ENCODE measurements at places on chromosomes 4 and X.

- DNase-seq = no peak
These were observed 2375.8 kb upstream of the TENM3 start for GRCh38 chr4:179867300-179867878.

DNA sequence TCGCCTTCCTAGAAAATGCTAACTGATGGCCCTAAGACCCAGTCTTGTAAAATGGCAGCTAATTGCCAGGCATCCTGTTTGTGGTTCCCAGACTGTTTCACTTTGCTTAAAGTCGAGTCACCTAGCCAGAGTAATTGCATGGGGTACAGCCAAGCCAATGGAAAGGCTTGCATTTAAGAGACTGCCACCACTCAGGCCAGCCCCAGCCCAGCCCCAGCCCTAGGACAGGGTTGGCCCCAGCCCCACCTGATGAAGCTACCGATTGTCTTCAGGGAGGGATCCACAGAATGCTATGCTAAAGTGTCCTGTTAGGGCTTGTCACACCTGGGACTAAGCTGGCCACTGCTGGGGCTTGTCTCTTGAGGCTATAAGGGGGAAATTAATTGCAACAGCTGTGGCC lies 194.6 kb upstream of the KLF3 start:
- DNase-seq = no peak

DNA sequence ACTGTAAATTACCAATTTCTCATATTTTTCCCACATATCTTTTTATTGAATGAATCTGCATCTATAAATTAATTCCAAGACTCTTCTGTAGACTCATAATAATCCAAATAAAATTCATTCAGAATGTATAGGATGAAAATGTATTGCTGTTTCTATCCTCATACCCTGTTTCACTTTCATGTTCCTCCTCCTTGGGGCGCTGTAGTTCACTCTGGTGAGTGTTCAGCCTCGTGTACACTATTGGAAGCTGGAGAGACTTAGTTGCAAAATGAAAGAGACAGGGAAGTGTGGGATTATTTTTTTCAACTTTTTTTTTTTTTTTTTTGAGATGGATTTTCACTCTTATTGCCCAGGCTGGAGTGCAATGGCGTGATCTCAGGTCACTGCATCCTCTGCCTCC lies 296.1 kb downstream of the TLL1 start:
- no peak for DNase-seq

GRCh38 chr4:159607809-159608208 lies 504.9 kb downstream of the RAPGEF2 start:
- no peak for DNase-seq

DNA sequence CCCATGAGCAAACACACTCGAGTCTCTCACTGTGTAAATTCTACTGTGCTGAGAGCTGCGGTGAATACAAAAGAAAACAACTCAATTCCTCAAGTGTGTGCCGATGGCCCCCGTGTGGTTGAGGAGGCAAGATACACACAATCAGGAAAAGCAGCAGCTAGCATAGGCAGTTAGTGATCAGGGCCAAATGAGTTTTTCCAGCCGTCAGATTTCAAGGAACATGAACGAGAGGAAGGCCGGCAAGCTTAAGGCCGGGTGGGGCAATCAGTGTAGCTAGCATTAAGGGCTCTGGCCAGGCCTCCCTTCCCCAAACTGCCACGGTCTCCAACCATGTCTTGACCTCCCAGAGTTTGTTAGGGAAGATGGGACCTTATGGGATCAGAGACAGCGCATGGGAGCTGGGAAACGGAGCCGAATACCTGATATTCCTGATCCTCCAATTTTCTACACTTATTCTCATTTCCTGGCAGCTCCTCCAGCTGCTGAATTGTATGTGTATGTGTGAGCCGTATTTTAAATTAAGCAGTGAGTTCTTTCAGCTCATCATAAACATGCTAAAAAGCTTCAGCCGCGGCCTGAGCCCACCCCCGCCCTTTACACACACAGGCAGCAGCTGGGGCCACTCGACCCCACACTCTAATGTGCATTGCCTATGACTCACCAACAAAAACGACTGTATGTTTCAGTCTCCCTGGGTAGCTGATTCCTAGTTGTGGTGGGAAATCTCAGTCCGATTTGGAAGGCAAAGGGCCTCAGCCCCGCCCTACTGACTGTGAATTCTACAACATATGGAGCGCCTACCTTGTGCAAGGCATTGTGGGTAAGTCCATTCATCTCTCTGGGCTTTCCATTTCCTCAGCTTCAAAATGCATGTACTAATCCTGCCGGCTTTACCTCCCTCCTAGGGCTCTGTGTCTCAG lies 59.9 kb downstream of the RTL9 start:
- DNase-seq = no peak

GRCh38 chr4:145035494-145036136 lies 62.4 kb downstream of the ANAPC10 start:
- DNase-seq = no peak

GRCh38 chr4:187103351-187103750 lies 379.7 kb upstream of the FAT1 start:
- DNase-seq = no peak

DNA sequence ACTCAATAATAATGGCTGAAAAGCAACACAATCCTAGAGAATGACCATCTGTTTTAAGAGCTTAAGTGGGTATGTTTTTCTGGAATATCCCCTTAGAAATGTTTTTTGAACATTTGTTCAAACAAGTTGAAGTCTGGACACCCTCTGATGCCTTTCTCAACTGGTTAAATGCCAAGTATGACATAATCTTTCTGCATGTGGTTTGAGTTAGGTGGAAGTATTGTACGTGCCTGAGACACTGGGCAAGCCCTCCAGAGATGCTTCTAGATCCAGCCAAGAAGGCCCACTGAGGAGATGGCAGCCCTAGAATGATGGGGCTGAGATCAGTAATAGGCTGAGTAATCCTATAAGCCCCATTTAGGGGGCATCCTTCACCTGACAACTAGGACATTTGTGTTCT lies 493.1 kb downstream of the MAGEE1 start:
- DNase-seq = no peak

DNA sequence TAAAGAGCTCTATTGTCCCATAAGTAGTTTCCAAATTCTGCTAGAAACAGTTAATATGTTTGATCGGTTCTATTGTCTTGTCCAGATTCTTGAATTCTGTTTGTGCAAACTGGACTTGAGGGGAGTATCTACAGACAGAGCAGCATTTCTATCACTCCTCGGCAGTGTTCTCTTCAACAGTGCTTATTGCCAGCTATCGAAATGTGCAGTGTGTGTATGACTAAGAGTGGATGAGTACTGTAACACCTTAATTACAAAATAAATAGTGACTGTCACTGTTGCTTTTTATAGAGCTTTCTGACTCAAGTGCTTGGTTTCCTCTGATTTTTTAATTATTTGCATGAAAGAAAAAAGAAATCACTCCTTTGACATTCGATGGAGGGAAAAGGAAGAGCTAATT lies 274.6 kb downstream of the RPA4 start:
- DNase-seq = no peak

DNA sequence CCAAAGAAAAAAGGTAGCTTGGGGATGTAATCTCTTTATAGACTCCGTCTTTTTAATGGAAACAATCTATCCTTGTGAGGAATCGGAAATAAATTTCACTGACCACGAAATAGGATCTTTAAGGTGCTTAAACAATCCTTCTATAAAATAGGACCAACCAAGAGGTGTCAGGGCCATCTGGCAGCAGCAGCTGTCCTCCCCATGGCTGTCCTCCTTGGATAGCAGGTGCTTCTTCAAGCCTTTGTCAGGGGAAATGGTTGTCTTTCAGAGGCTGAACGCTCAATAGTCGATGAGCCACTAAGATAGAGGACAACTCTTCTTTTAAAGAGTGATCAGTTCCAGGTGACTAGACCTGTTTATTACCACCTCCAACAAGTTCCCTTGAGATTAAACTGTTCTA lies 231.0 kb downstream of the ADGRL3 start:
- DNase-seq = no peak

GRCh38 chrX:72604112-72604511 lies 31.5 kb upstream of the HDAC8 start:
- no peak for DNase-seq

DNA sequence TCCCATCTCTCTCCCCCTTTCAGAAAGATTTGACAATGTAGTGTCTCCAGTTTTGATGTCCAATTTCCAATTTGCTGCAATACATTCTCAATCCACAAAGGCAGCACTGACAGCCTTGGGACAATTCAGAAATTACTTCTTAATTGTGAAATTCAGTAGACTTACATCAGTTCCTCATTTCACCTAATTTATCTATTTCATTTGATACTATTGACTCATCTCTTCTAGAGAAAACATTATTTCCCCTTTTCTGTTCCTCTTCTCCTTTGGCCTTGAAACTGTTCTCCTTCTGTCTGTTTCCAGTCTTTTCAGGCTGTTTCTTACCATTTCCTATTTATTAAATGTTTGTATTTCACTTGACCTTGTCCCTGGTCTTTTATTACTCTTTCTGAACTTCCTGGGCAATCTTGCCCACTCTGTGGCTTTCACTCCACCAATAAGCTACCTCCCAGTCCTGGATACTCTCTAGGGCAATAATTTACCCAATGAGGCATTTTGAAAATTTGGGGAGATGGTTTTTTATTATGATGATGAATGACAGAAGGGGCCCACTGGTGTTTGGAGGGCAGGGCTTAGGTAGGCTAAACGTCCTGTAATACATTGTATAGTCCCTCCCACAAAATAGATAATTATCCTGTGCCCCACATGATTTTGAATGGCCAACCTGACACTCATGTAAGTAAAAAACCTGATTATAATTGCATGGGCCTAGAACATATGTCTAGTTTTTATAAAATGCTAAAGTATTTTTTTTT lies 498.0 kb upstream of the BOD1L1 start:
- DNase-seq = peak; percentile 79

DNA sequence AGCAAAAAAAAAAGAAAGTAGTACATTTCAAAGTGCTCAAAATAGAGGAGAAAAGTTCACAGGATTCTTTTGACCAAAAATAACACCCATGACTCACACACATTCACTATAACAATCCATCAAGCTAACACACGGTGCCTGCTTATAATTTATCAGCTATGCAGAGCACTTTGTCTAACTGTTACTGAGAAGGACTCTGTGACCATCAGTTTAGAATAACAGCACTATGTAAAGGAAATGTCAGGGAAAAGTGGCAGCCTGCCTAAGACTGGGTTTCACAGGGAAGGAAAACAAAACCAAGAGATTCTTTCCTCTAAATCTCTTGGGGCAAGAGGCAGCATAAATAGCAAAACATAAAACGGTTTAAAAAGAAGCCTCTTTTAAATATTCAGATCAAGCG lies 54.8 kb downstream of the CCDC149 start:
- no peak for DNase-seq

DNA sequence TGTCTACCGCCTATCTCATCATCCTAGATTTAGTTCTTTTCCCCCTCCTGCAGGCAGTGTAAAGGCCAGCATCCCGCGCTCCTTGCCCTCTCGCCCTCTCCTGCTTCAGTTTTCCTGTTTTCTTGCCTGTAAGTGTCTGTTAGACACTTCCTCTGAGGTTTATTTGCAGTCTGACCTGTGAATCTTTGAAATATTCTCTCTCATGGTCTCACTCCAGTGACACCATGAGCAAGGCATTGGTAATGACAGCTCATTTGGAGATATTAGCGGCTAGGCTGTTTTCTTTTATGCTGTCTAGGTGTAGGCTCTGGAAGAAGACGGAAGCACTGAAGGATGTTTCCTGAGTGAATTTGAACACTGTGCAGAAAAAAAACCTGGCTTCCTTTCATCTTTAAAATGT lies 179.6 kb downstream of the KDR start:
- no peak for DNase-seq

GRCh38 chr4:169225812-169226211 lies 44.9 kb downstream of the SH3RF1 start:
- DNase-seq = no peak

DNA sequence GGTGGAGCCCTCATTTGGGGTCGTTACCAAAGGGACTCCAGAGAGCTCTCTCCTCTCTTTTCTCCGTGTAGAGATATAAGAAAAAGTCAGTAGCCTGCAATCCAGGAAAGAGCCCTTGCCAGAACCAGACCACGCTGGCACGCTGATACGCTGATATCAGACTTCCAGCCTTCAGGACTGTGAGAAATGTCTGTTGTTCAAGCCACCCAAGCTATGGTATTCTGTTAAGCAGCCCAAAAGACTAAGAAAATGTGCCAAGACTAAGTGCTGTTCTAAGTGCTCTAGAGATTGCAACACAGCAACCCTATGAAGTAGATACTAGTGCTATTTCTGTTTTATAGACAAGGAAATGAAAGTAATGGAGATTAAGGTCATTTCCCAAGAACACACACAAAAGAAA lies 205.7 kb downstream of the CAMK2D start:
- peak; percentile 75 for DNase-seq

DNA sequence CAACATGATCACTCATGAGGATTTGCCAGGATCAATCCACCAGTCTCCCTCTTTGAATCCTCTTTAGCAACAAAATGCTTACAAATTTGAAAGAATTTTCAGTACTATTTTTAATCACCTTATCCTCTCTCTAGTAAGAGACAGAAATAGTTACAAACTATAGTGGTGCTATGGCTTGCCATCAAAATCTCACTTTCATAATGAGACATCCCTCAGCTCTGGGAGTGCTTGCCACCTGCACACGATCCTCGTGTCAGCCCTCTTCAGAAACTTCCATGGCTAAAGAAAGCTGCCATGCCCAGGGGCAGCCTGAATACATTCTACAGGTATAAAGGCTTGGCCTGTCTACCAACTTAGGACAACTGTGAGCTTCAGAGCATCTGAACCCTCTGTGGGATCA lies 5.1 kb upstream of the DHX15 start:
- no peak for DNase-seq

GRCh38 chrX:46589977-46590723 lies 16.6 kb downstream of the CHST7 start:
- no peak for DNase-seq

GRCh38 chr4:98976716-98977115 lies 18.8 kb upstream of the METAP1 start:
- no peak for DNase-seq

GRCh38 chrX:1751781-1752180 lies 136.9 kb downstream of the ASMT start:
- DNase-seq = no peak

DNA sequence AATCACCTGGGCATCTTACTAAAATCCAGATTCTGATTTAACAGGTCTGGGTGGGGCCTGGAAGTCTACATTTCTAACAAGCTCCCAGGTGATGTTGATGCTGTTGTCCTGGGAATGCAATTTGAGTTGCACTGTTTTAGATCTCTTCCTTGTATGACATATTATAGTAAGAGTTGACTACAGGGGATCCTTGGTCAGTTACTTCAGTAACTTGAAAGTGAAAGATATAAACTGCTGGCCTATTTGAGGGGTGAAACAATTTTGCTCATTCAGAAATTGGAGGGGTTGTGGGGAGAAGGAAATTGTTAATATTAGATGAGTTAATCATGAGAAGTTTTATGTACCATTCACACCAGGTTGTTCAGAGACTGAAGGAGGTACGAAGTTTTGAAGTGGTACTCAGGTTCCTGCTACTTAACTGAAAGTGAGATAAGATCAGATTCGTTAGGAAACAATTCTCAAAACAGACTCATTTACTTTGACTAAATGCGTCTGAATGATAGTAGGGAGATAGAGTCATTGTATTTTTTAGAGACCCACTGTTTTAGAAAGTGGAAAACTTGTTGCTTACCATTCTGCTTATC lies 12.5 kb downstream of the SH2D1A start:
- no peak for DNase-seq

Measured in SIG-M5 (cell line).